Fibroblast of skin of left quadriceps (primary cell): ENCODE measurements at places on chromosomes 5 and 9.

DNA sequence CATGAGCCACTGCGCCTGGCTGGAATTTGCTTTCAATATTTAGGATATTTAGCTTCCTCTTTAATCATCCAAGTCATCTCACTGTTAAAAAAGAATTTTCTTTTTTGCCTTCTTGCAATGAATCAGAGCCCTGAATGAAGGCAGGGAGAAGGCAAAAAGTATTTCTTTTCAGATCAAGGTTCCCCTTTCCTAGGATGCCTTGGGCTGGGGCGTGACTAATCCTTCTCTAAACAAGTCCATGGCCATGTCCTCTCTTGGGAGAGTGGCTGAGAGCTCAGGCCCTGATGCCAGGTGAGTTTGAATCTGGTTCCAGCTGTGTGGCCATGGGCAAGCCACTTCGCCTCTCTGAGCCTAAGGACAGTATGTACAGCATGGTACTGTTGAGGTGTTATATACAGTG, 84.8 kb upstream of the NEURL1B start:
- no peak for DNase-seq

- no peak for DNase-seq
Observed at GRCh38 chr9:113568571-113569321, 105.2 kb downstream of the RGS3 start.

DNA sequence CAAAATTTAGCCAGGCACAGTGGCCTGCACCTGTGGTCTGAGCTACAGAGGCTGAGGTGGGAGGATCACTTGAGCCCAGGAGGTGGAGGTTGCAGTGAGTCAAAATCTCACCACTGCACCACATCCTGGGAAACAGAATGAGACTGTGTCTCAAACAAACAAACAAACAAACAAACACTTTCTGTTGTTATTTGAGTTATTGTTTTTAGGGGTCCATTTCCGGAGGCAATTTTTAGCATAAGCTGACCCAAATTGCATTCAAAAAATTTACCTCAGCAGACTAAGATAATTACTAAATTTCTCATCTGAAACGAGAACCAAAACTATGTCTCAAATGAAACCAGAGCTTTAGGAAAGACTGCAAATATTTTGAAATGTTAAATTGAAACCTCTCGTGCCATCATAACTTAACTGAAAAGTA, 1485.1 kb downstream of the EFNA5 start:
- DNase-seq: no peak

DNA sequence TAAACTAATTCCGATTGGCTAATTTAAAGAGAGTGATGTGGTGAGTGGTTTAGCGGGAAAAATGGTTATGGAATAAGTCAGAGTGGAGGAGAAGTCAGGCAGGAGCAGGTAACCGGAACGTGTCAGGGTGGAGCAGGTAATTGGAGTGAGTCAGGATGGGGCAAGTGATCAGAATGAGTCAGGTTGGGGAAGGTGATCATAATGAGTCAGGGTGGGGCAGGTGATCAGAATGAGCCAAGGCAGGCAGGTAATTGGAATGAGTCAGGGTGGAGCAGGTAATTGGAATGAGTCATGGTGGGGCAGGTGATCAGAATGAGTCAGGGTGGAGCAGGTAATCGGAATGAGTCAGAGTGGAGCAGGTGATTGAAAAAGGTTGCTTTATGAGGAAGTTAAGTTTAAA, 101.4 kb downstream of the TMEM167A start:
- DNase-seq: no peak

- DNase-seq: no peak
Observed at GRCh38 chr9:19769213-19769612, 19.6 kb downstream of the SLC24A2 start.

DNA sequence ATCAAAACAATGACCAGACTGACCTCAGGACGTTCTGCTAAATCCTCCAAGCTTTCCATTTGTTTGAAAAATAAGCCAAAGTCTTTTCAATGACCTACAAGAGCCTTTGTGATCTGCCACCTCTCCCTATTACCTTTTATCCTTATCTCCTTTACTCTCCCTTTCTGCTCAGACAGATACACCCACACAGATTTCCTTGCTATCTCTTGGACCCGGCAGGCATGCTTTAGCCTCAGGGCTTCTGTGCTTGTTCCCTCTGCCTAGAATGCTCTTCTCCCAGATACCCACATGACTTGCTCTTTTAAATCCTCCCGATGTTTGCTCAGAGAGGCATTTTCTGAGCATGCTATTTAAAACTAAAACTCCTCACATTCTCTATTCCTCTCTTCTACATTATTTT, 8.9 kb upstream of the ELOVL7 start:
- DNase-seq: no peak

DNA sequence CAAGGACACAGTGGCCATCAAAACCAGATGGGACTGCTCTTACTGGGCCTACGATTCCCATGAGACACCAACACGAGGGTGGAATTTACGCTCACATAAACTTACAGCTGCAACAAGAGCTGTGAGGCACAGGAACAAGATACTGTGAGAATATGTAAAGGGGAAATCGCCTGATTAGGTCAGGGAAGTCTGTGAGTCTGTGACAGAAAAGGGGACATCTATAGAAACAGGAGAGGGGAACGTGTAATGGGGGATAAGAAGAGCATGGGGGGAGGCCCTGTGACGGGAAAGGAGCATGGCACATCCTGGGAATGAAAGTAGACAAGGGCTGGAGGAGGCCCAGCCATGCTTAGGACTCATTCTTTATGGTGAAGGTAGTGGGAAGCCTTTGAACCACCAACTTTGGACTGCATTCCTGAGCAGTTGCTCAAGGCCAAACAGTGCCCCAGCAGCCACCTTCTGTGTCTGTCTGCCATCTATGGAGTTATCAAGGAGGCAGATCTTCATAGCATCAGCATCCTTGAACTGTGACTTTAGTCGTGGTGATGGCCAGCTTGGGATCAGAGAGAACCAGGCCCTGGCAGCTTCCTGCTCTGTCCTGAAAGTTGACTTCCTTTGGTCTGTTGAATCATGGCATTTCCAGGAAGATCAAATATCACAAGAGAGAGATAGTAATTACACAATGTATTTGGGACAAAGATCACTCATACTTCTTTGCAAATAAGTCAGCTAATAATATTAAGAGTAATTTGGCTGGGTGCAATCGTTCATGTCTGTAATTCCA, 87.9 kb upstream of the FAM169A start:
- no peak for DNase-seq

GRCh38 chr9:124797343-124798103, 20.6 kb downstream of the OLFML2A start:
- DNase-seq: no peak

DNA sequence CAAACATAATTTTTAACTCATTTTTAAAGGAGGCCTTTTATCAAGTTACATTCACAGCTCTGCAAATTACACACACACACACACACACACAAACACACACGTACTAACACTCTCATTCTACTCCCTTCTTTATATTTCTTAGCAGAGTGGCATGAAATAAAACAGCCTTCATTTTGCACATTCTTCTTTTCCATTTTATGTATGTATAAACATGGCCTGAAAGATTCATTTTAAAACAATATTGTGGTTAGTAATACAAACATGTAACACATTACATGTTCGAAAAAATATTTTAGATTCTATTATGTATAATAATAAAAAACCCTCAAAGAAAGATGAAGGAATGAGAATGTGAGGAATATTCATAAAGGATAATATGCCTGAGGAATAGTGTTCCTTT, 86.0 kb upstream of the ITGA2 start:
- no peak for DNase-seq

DNA sequence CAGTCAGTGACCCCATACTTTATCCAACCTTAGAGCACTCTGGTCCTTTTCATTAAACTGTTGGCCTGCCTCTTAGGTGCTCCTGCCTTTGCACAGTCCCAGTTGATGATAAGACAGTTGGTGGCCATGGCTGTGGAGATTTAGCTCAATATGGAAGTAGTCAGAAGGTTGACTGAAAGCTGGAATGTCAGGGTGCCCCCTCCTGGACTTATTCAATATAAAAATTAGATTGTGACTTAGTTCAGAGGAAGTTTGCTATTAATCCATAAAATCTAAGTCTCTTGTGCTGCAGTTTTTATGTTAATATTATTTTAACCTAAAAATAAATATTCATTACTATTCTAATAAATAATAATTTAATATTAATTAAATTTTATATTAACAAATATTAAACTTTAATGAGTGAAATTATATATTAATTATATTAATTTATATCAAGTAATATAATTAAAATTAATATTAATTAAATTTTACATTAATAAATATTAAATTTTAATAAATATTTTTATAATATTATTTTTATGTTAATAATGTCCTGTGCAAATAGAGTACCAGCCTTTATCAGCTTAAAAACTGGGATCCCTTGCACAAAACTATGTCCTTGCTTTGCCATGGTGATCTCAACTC, 77.7 kb upstream of the ADAMTSL1 start:
- no peak for DNase-seq

DNA sequence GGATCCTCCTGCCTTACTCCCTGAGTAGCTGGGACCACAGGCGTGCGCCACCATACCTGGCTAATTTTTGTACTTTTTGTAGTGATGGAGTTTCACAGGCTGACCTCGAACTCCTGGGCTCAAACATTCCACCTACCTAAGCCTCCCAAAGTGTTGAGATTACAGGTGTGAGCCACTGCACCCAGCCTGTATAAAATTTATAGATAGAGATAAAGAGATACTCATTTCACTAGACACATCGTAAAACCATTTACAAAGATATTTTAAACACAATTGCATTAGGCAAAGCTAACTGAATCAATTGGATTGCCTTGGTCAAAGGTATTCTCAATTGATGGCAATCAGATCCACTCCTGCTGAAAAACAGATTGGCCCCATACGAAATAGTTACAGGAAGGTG, 52.0 kb downstream of the PDE6A start:
- no peak for DNase-seq

GRCh38 chr5:10442576-10442975, 897 bp downstream of the ROPN1L start:
- no peak for DNase-seq

GRCh38 chr9:98879963-98880310, 63.8 kb upstream of the COL15A1 start:
- DNase-seq: no peak
